Testis (tissue), 5 donors: ENCODE measurements at places on chromosomes 12 and 14. TPM values are rescaled to one million over a fixed set of nuclear protein-coding genes. Genes with fewer than 3 reads are reported as not detected.

Gene PNN
- 32.5 TPM for polyA plus RNA-seq

Gene ESR2
- 17.2 TPM for polyA plus RNA-seq

Gene MYO1A
- 5.4 TPM for polyA plus RNA-seq

Gene PTGER2
- polyA plus RNA-seq, result 5.3 TPM

Gene AHNAK2
- polyA plus RNA-seq, result 15.1 TPM

Gene C12orf60
- polyA plus RNA-seq, result 20.6 TPM

Gene GALNT9
- 1.5 TPM for polyA plus RNA-seq

Gene DIP2B
- polyA plus RNA-seq, result 19.1 TPM

Gene GLS2
- 2.2 TPM for polyA plus RNA-seq

Gene HRK
- polyA plus RNA-seq, result 0.57 TPM
